T1000 (cell line): ENCODE measurements at places on chromosomes 12 and 14.

GRCh38 chr14:100098171-100098570, 32.9 kb downstream of the EVL start:
- no peak for DNase-seq

DNA sequence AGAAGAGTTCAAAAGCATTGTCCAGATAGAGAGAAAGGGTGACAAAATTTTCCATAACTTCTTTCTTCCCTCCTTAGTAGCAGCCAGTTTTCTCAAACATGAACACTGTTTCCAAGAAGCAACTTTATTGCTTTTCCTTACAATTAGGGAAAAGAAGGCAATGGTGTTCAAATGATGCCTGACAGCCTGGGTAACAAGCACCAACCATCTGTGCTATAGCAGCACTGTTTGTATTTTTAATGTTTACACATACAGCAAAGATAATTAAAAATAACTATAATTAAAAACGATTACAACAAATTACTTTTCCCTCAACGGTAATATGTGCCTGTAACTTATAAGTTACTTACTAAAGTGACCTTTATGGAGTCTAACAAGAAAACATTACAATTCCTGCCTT, 450.6 kb upstream of the LMO3 start:
- DNase-seq: no peak

DNA sequence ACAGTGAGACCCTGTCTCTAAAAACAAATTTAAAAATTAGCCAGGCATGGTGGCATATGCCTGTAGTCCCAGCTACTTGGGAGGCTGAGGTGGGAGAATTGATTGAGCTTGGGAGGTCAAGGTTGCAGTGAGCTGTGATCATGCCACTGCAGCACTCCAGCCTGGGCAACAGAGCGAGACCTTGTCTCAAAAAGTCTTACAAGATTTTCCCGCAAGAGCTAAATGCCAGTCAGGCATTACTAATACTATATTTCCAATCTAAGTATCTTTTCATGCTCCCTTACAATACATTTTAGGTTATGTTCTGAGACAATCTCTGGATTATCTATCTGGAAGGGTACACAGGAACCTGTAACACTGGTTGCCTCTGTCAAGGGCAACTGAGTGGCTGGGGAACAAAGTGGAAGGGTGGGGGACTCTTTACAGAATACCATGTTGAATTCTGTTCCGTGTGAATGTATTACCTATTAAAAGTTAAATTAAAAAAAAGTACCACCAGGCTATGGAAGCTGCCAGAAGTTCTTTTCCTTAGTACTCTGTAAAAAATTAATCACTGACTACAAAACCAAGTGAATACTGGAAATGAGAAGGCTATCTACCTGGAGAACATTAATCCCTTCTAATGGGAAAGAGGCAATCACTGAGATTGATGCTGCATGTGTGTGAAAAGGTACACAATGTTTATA, 56.7 kb downstream of the BTBD7 start:
- no peak for DNase-seq

DNA sequence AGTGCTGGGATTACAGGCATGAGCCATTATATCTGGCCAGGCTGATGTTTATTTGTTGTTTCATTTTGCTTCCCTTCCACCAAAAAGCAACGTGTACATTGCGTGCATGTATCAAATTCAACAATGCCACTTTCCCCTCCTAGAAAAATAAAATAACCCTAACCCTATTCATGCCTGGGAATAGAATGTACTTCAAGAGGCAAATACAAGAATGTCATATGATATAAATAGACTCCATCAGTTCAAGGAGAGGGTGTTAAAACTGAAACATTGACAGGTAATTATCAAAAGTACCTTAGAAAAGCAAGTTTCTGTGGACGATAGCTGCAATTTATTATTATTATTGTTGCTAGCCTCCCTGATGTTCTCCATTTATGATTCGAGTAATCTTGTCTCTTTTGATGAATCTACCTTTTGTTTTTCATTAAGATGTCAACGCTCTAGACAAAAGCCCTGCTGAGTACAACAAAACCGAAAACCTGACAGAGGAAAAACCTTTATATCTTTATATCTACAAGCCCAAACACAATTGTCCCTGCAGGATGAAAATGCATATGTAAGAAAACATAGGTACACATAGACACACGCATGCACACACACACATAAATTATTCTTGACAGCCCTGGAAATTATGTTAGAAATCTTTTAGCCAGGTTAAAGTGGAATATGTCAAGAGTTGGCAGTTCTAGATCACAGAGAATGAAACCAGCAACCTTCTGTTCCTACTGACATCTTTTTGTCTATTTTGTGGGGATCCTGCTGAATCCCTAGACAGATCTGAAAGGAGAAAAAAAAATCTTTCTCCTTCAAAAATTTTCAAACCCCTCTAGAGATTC, 98.9 kb downstream of the BTG1 start:
- DNase-seq: no peak

- no peak for DNase-seq
Observed at GRCh38 chr12:106585521-106586277, 2.9 kb downstream of the RFX4 start.

DNA sequence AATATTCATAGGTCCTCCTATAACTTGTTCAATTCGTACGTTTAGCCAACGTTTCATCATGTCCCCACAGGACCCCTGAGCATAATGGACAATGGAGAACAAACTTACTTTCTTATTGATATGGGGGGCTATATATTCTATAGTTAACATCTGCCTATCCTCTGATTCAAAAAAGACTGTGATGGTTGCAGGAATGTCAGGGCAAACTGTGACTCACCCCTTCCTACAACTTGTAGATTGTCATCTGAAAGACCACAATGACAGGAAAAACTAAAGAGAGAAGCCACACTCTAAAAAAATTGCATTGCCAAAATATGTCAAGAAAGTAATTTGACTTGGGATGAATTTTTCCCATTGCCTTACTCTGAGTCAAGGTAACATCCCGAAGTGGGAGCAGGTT, 50.8 kb downstream of the CATSPERB start:
- no peak for DNase-seq

DNA sequence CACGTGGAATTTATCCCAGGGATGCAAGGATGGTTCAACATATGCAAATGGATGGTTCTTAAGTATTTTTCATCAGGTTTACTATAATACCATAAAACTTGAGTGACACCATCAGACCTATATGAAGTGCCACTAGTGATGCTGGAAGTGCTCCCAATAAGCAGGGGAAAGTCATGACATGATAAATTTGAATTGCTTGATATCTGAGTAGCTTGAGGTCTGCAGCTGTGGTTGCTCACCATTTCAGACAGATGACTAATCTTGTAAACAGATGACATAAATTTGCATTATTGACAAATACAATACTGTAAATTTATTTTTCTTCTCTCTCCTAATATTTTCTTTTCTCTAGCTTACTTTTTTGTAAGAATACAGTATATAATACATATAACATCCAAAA, 13.7 kb upstream of the PRPF39 start:
- DNase-seq: no peak

DNA sequence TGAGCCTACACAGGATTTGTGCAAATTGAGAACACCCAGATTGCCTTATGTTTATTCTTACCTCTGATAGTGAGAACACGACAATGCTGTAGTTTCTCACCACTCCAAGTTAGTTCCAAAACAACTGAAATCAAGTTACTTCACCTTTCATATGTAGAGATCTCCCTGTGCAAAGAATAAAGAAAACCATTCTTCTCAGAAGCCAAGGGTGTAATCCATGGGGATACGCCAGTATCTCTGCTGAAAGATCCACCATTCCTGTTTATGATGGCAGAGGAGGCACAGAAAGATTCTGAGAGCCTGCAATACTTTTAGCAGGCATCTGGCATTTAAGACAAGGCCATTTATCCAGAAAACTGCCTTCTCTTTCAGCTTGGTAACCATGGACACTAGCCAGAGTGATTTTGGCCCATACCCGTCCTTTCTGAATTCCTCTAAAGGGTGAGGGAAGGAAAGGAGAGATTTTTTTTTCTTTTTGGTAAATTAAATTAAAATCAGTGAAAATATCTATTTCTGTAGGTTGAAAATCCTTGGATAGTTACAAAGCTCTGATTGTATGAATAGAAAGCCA, 355.4 kb upstream of the FAR2 start:
- DNase-seq: no peak

DNA sequence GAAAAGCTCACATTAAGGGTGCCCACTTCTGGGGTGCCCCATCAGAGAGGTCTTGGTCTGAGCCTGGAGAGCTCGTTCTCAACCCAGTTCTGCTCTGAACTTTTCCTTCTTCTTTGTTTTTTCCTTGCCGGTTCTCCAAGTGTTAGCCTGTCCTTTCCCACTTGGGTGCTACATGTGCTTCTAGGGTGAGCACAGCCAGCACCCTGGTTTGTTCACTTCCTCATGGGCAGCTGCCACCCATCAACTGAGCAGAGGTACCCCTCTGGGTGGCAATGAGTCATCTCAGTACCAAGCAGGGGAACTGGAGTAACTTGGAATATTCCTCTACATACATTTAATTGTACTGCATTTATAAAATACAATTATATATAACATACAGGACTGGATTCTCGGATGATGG, 3.9 kb upstream of the SYNE3 start:
- no peak for DNase-seq

DNA sequence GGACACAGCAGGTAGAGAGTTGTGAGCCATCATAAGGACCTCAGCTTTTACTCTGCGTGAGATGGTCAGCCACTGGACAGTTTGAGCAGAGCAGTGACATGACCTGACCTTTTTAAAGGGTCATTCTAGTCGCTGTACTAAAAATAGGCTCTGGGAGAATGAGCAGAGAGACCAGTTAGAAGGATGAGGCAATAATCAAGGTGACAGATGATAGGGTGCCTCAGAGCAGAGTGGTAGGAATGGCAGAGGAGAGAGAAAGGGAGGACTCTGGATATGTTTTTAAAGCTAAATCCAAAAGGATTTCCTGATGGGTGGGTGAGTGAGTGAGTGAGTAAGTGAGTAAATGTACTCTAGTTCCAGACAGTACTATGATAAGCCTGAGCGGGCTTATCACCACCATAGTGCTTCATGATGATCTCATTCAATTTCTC, 83.6 kb upstream of the ARHGAP5 start:
- no peak for DNase-seq

GRCh38 chr14:68094158-68094557, 274.6 kb downstream of the RAD51B start:
- DNase-seq: no peak

- DNase-seq: peak; percentile 48
Observed at GRCh38 chr14:91249841-91250616, 5.5 kb upstream of the GPR68 start.

DNA sequence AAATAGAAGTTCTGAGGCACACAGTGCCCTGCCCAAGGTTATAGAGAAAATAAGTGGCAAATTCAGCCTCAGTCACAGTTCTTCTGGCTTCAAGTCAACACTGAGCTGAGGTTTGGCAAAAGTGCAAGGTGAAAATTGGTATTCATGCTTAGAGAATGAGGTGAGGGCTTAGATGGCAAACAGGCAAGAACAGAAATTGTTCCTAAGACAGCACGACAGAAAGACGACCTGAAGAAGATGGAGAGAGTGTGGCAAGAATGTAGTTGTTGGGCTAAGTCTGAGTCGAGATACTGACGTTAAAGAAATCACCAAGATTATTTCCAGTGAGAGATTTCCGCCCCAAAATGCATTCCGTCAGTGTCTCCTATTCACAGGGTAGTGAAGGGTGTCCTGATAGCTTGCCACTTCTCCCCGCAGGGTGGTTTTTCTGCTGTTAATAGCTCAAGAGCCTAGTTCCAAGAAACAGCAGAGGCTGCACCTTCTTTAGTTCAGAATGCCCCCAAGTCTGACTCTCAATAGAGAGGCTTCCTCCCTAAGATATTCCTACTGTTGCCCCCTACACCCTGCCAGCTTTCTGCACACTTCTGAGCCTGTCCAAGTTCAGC, 260.8 kb upstream of the AMIGO2 start:
- no peak for DNase-seq

DNA sequence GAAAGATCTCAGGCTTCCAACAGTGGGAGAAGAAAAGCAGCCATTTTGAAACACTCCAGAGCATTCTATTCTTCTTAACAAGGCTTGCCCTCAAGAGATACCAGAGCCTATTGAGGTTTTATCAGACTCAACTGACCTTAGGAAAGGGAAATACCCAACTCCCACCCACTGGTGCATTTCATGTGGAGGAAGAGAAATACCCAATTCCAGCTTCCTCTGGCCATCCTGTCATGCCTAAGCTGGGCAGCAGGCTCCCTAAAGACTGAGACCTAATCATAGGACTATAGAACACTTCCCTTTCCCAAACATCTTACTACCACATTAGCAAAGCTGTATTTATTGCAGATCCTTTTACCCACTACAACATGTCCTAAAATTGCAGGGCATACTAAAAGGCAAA, 164.5 kb downstream of the KIF21A start:
- no peak for DNase-seq

DNA sequence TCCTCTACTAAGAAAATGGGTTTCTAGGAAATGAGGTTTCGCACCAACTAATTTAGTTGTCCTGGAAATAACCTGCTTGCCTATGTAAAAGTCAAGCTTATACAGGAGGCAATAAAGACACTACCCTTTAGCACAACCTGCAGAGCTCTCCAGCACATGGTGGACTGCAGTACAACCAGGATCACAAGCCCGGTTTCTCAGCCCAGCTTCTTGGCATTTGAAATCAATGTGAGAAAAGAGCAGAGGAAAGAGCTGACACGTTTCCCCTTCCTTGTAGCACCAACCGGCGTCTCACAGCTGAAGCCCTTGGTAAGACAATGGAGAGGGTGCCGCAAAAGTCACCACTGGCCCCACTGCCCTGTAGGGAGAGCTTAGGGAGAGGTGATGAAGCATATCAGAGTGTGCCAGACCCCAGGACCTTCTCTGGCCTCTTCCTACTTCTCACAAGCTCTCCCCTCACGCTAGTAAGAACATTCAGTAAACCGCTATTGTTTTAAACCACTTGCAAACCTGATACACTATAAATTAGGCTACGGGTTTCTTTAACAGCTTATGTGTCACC, 8.6 kb downstream of the SPTLC2 start:
- DNase-seq: no peak

DNA sequence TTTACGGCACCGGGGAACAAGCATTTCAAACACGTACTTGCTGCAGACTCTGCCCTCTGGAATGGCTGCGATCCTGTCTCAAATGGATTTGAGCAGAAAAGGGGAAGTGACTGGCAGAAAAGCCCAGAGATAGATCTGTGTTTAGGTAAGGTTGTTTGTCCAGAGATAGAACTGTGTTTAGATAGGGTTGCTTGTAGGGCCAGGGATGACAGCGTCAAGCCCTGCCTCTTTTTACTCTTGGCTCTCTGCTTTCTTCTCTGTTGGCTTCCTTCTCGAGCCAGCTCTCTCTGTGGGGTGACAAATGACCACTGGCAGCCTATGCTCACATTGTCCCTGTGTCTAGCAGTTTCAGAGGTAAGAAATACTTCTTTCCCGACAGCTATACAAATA, 11.4 kb downstream of the DGLUCY start:
- no peak for DNase-seq

GRCh38 chr14:55481769-55482168, 41.4 kb upstream of the TBPL2 start:
- no peak for DNase-seq

- no peak for DNase-seq
Observed at GRCh38 chr14:94019329-94019728, 6.8 kb upstream of the OTUB2 start.

GRCh38 chr12:67069451-67070306, 199.5 kb upstream of the CAND1 start:
- DNase-seq: peak; percentile 48
